GM12878 (cell line): ENCODE measurements at places on chromosomes 5 and 9. TPM values are rescaled to one million over a fixed set of nuclear protein-coding genes. Genes with fewer than 3 reads are reported as not detected.

ANKRD33B gene
- total RNA-seq: 58.4 and 61.6 TPM in 2 replicates

DNA sequence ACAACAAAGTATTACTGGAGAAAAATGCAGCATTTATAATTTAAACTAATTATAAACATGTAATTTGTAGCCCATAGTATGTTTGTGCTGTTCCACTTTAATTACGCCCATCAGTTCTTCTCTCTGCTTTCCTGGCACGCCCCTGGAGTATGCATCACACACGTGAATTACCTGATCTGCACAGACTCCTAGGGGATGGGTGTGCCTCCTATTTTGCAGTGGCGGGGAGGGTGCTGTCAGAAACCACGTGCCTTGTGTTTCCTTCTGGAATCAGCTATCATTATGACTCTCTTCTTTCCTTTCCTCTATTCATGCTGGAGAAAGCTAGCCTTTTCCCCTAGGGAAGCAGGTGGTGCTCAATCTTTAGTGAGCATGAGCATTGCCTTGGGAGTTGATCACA, 43.3 kb downstream of the RPS23 start:
- H3K4me3 ChIP-seq: no peak overlapping the region
- H3K27ac ChIP-seq: no peak overlapping the region
- H3K4me1 ChIP-seq: no peaks in the 10 kb centered on the region
- no peaks in the 10 kb centered on the region for H3K27me3 ChIP-seq
- H3K36me3 ChIP-seq: no peaks in the 10 kb centered on the region
- no peak for DNase-seq

GRCh38 chr9:107136296-107136695, 146.8 kb upstream of the RAD23B start:
- no peak overlapping the region for H3K27ac ChIP-seq
- no peak for DNase-seq
- H3K4me1 ChIP-seq: no peaks in the 10 kb centered on the region
- H3K27me3 ChIP-seq: no peaks in the 10 kb centered on the region
- H3K36me3 ChIP-seq: no peaks in the 10 kb centered on the region
- H3K4me3 ChIP-seq: no peak overlapping the region

GRCh38 chr5:172868924-172869591, 35.0 kb downstream of the ERGIC1 start:
- no peak for DNase-seq
- peaks cover 3% of the 10 kb centered on the region; the same call in 1 of the 2 replicates for H3K4me1 ChIP-seq
- H3K36me3 ChIP-seq: no peaks in the 10 kb centered on the region
- no peak overlapping the region for H3K4me3 ChIP-seq
- H3K27me3 ChIP-seq: no peaks in the 10 kb centered on the region

DNA sequence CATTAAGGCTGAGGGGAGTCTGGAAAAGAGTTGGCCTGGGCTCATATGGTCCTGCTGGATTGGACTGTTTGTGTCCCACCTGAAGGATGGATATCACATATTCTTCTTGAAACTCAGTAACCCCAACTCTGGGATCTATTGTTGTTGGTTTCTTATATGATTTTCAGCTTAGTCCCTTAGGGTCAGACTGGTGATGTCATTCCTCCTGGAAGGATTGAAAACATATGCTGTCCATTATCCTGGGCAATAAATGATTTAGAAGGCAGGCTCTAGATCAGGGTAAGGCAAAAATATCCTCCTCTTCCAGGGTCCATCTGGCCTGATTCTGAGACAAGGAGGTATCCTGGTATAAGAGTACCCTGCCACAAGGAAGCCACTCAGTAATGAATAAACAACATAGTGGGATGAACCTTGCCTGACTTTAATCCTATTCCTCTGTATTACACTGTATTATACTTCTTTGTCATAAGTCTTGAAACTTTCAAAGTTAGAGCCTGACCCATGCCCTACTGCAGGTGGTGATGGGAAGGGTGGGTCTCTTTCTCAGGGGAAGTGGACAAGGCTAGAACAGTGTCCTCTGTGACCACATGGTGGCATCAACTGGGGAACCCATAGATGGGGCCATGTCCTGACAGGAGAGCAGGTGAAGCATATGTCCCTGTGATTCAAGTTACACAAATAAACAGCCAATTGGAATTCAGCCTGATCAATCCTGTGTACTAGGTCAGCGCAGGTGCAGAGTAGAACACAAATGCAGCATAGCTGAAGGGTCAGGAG, 454.4 kb upstream of the TRPC7 start:
- H3K4me3 ChIP-seq: no peak overlapping the region
- no peaks in the 10 kb centered on the region for H3K27me3 ChIP-seq
- no peak overlapping the region for H3K27ac ChIP-seq
- DNase-seq: no peak
- H3K4me1 ChIP-seq: no peaks in the 10 kb centered on the region

DNA sequence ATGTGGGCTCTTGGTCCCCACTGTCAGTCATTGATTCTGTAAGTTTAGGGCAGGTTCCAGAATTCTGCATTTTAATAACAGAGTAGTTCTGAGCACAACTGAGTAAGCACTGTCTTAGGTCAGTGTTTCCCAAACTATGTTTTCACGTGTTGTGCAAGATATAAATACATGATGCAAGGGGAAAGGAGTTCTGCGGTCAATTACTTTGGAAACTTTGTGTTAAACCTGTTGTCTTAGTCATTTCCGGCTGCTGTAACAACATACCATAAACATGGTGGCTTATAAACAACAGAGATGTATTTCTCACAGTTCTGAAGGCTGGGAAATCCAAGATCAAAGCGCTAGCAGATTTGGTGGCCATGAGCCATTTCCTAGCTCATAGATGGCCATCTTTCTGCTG, 69.8 kb downstream of the EQTN start:
- no peaks in the 10 kb centered on the region for H3K4me1 ChIP-seq
- H3K4me3 ChIP-seq: no peak overlapping the region
- H3K27ac ChIP-seq: no peak overlapping the region
- no peaks in the 10 kb centered on the region for H3K36me3 ChIP-seq

TEX48 gene
- not detected in 2 replicates for total RNA-seq

- DNase-seq: no peak
- H3K27me3 ChIP-seq: no peaks in the 10 kb centered on the region
- H3K36me3 ChIP-seq: no peaks in the 10 kb centered on the region
Observed at GRCh38 chr5:159735036-159735435, 181.2 kb upstream of the ADRA1B start.

- H3K4me3 ChIP-seq: no peak overlapping the region
- H3K36me3 ChIP-seq: no peaks in the 10 kb centered on the region
- peaks cover 13% of the 10 kb centered on the region for H3K4me1 ChIP-seq
Observed at GRCh38 chr9:134179595-134179917, 15.2 kb upstream of the RNU6ATAC start.

- H3K27ac ChIP-seq: no peak overlapping the region
- no peak overlapping the region for H3K4me3 ChIP-seq
- peaks cover 7% of the 10 kb centered on the region for H3K36me3 ChIP-seq
- DNase-seq: no peak
- no peaks in the 10 kb centered on the region for H3K4me1 ChIP-seq
Observed at GRCh38 chr9:21317956-21318923, 13.1 kb upstream of the IFNA5 start.

- H3K27ac ChIP-seq: no peak overlapping the region
- no peaks in the 10 kb centered on the region for H3K36me3 ChIP-seq
- H3K27me3 ChIP-seq: peaks cover 25% of the 10 kb centered on the region
- H3K4me3 ChIP-seq: no peak overlapping the region
- no peaks in the 10 kb centered on the region for H3K4me1 ChIP-seq
Observed at GRCh38 chr5:52990528-52990925, 1.4 kb downstream of the ITGA2 start.

- no peak overlapping the region for H3K27ac ChIP-seq
- no peaks in the 10 kb centered on the region; the same call in 1 of the 2 replicates for H3K27me3 ChIP-seq
- no peaks in the 10 kb centered on the region for H3K36me3 ChIP-seq
- no peak for DNase-seq
- no peak overlapping the region for H3K4me3 ChIP-seq
Observed at GRCh38 chr5:151624476-151624875, 33.3 kb upstream of the FAT2 start.

DNA sequence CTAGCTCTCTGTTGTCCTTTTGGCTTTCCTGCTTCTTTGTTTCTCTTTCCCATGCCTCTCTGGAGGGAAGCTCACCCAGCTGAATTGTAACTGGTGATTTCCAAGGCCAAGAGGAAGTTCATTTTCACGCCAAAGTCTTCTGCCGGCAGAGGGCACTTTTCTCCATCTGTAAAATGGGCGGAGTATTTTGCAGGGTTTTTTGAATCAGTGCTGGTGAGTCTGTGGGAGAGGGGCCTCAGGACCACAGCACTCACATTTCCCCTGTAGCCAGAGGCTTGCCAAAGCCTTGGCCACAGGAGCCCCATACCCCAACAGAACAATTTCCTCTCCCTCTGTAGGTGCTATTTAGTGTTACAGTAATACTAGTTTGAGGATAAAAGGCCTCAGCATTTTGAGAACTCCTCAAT, 42.3 kb upstream of the MATR3 start:
- H3K4me3 ChIP-seq: no peak overlapping the region
- peak; percentile 38 for DNase-seq
- H3K27ac ChIP-seq: peak overlapping the region; percentile 38

GRCh38 chr5:151492729-151493128, 45.3 kb downstream of the SLC36A1 start:
- no peak overlapping the region for H3K4me3 ChIP-seq
- H3K27ac ChIP-seq: no peak overlapping the region
- no peaks in the 10 kb centered on the region; the same call in 1 of the 2 replicates for H3K36me3 ChIP-seq
- no peak for DNase-seq
- peaks cover 5% of the 10 kb centered on the region; the same call in 1 of the 2 replicates for H3K4me1 ChIP-seq

PLEKHG4B gene
- 0.05 and 0.08 TPM in 2 replicates for total RNA-seq

- no peaks in the 10 kb centered on the region for H3K4me1 ChIP-seq
- no peak for DNase-seq
- no peaks in the 10 kb centered on the region for H3K27me3 ChIP-seq
- no peaks in the 10 kb centered on the region for H3K36me3 ChIP-seq
- no peak overlapping the region for H3K4me3 ChIP-seq
- no peak overlapping the region for H3K27ac ChIP-seq
Observed at GRCh38 chr9:119313846-119314245, 55.4 kb downstream of the BRINP1 start.

AGXT2 gene
- not detected in 2 replicates for total RNA-seq

NRARP gene
- total RNA-seq: 8.4 and 9.2 TPM in 2 replicates

- H3K27me3 ChIP-seq: no peaks in the 10 kb centered on the region
- no peak overlapping the region for H3K4me3 ChIP-seq
- no peaks in the 10 kb centered on the region for H3K36me3 ChIP-seq
- DNase-seq: no peak
- H3K4me1 ChIP-seq: no peaks in the 10 kb centered on the region
Observed at GRCh38 chr5:16593628-16594027, 23.2 kb downstream of the RETREG1 start.

DNA sequence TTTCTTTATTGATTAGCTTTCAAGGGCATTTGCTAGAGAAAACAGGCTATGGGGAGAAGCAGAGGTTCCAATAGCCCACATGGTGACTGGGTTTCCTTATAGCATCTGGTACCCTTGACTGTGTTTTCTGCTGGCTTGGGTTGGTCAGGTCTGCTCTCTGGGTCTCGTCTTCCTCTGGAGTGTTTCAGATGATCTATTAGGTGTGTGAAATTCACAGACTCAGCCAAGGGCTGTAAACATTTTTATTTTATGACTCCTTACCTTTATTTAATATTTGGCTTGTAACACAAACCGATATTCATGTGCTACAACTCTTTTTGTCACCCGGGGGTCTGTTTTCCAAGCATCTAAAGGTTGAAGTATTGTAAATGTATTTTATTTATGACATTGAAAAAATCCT, 338.9 kb downstream of the GADD45G start:
- no peaks in the 10 kb centered on the region for H3K36me3 ChIP-seq
- H3K27ac ChIP-seq: no peak overlapping the region
- no peak for DNase-seq
- H3K4me1 ChIP-seq: no peaks in the 10 kb centered on the region
- H3K4me3 ChIP-seq: no peak overlapping the region

UBLCP1 gene
- total RNA-seq: 19.8 and 22.2 TPM in 2 replicates

DNA sequence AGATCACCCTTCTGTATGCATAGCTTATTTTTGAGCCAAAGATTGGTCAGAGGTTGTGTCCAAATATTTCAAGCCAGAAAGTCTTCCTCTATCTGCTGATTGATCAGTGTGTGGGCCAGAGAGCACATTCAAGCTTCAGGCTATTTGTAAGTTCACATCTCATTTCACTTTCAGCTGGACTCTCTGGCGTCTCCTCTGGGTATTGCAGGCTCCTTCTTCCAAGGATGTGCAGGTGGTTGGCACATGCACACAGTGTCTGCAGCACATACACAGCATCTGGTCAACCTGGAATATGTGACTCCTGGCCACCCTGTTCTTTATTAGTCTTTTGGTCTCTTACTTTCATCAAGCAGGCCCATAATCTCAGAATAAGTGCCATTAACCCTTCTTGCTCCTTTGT, 516.1 kb downstream of the ANXA1 start:
- H3K36me3 ChIP-seq: no peaks in the 10 kb centered on the region
- H3K27me3 ChIP-seq: no peaks in the 10 kb centered on the region
- H3K27ac ChIP-seq: no peak overlapping the region
- no peak for DNase-seq
- H3K4me1 ChIP-seq: no peaks in the 10 kb centered on the region
- no peak overlapping the region for H3K4me3 ChIP-seq

DNA sequence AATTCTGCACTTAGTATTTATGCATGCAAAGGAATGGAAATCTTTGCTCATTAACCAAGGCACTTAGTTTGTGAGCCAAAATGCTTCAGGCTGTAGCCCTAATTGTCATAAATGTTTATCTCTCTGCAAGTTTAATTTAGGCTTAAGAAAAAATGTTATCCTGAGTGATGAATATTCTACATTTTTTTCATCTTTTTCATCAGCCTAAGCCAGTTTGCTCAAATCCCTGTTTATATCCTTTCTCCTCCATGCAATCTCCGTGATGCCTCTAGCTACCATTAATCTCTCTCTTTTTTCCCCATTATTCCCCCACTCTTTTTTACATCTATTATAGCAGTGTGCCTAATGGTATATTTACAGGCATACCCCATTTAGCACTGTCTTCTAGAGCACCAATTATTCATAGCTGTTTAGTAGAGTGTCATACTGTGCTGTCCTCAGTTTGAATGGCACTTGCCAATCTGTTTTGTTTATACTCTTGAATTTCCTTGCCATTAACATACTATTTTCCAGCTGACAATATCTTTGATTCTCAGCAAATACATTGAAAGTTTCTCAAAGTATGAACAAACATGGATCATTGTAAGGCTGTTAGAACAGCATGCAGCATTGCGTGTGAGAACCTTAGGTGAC, 1457.0 kb downstream of the MAT2B start:
- H3K4me1 ChIP-seq: no peaks in the 10 kb centered on the region
- no peaks in the 10 kb centered on the region for H3K36me3 ChIP-seq
- DNase-seq: no peak
- H3K4me3 ChIP-seq: no peak overlapping the region
- H3K27ac ChIP-seq: no peak overlapping the region

- H3K4me1 ChIP-seq: no peaks in the 10 kb centered on the region
- H3K27me3 ChIP-seq: peaks cover 6% of the 10 kb centered on the region
- H3K27ac ChIP-seq: no peak overlapping the region
- no peak overlapping the region for H3K4me3 ChIP-seq
- no peak for DNase-seq
Observed at GRCh38 chr9:121613009-121613752, 38.3 kb upstream of the DAB2IP start.

GRCh38 chr5:25892211-25892610, 1146.2 kb downstream of the CDH9 start:
- H3K27me3 ChIP-seq: no peaks in the 10 kb centered on the region
- no peaks in the 10 kb centered on the region for H3K4me1 ChIP-seq
- no peak overlapping the region for H3K27ac ChIP-seq
- H3K4me3 ChIP-seq: no peak overlapping the region
- no peak for DNase-seq

FCN2 gene
- not detected in 2 replicates for total RNA-seq
